ENCODE measurements at places on chromosomes 2 and 18.

GRCh38 chr18:24054130-24054529 lies 39.6 kb downstream of the TTC39C start:
- no peak for DNase-seq

DNA sequence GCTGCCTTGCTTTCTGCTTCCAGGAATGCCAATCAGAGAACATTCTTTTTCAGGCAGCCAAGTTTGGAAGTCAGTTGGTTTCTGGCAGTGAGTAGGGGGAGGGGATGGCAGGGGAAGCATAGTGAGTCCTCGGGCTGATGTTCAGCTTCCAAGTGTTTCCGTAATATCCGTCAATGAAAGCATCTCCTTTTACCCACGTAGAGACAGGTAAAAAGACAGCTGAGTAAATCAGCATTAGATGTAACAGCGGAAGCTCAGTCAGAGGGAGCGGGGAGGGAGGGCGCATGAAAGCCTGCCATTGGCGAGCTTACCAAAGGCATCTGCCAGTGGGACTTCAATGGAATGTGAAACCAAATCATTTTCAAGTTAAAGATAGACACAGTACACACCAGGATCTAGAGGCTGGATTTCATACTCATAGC lies 117.1 kb upstream of the DTNA start:
- peak; percentile 16 for DNase-seq

GRCh38 chr2:143694335-143694734 lies 565.1 kb downstream of the ARHGAP15 start:
- no peak for DNase-seq

DNA sequence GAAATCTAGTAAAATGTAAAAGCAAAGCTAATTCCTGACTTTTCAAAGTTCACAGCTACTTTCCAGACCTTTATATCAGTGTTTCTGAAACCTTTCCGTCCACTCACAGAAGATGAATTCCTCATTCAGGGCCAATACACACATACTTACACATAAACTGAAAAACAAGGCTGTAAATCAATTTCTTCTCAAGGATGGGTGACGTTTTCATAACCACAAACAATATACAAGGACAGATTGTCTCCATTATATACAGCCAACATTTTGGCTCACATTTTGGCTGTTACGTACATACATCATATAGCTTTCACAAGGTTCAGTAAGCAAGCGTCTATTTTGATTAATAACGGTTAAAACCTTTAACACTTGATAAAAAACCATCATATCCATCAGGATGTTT lies 1.4 kb downstream of the RPRD1A start:
- no peak for DNase-seq

DNA sequence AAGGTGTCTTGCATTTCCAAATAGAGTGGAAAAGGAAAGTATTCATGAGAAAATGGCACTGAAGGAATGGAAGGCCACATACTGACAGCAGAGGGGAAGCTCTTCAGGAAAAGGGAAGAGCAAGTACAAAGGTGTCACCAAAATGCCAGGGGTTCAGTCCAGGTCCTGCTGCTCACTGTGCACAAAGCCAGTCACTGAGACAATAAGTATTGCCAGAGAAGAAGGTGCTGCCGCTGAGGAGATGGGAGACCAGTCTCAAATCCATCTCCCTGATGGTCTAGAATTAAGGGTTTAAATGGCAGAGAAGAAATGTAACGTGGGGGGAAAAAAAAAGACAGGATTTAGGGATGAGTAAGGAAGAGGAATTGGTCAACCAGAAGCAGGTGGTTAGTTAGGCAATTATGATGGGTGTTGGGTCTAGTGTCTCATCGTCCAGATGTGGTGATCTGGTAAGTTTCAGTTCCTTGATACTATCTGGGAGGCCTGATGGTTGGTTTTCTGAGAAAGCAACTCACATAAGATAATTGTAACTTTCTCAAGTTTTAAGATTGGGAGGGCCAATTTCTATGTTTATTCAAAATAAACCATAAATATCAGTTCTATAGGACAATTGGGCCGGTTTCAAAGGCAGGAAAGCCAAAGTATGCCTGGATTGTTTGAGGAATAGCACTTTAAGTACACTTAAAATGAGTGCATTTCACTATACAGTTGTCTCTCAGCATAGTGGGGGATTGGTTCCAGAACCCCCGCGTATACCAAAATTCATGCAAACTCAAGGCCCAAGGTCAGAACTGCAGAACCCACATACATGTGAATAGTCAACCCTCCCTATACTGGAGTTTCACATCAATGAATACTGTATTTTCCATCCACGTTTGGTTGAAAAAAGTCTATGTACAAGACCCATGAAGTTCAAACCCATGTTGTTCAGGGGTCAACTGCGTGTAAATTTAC lies 109.1 kb upstream of the DNAJC10 start:
- DNase-seq, result no peak

- DNase-seq, result no peak
Measured at GRCh38 chr2:37767046-37767445, 95.6 kb upstream of the CDC42EP3 start.

DNA sequence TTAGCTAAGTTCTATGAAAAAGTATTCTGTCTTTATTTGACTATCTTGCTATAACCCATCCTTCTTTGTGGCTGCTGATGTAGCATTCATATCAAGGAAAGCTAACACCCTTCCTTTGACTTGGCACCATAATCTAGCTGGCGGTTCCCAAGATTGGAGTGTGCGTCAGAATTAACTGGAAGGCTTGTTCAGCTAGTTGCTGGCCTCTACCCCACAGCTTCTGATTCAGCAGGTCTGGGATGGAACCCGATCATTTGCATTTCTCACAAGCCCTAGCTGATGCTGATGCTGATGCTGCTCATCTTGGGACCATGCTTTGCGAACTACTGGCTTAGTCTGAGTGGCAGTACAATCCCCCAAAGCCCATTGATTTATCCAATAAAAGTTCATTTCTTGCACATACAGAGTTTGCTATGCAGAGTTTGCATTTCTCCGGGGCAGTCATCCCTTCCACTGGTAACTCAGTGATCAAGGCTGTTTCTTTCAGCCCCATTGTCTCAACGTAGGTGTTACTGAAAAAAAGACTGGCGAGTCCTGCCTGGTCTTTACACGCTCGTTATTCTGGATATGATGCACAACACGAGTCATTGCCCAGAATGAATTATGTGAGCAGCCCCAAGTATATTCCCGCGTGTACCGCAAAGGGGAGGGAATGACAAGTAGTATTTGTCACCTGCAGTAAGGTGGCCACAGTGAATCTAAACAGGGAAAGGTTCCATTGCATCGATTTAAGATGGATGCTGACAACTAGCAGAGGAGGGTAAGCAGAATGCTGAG lies 96.5 kb downstream of the ZNF532 start:
- no peak for DNase-seq

DNA sequence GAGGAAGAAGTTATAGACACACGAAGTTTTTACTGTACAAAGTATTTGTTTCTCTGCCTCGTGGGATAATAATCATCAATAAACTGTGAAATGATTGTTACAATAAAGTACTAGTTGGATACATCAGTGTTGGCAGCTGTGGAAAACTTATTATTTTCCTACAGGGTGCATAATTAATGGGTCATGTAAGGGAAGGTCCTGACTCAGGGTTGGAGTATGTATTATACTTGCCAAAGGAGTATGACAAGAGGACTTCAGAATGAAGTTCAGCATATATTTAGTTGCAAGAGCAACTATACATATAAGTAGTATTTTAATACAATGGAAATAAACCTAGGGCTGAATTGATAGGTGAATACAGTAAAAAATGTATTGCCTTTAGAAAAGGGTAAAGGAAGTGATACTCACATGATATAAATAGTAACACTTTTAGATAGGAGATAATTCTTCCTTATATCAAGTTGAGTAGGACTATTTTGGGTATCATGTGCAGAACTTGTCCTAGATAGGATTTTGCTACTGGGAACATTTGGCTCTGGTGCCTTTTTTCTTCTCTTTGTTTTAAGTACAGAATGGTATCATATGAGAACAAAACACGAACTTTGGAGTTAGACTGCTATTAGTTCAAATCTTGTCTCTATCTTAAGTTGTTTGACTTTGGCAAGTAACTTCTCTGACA lies 79.1 kb downstream of the PLCL1 start:
- no peak for DNase-seq

DNA sequence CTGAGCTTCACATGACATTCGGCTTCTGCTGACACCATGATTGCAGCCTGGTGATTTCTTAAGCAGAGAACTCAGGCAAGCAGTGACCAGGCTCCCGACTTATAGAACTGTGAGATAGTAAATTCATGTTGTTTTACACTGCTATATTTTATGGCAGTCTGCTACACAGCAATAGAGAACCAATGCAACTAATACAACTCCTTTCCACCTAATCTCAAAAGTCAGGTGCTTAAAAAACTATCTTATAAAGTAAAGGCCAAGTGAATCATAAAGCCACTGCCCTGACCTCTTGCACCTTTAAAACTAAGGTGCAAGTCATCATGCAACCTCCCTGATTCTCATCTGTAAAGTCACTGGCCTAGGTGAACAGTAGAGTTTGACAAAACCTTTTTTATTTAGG lies 95.3 kb upstream of the GLS start:
- DNase-seq, result no peak

DNA sequence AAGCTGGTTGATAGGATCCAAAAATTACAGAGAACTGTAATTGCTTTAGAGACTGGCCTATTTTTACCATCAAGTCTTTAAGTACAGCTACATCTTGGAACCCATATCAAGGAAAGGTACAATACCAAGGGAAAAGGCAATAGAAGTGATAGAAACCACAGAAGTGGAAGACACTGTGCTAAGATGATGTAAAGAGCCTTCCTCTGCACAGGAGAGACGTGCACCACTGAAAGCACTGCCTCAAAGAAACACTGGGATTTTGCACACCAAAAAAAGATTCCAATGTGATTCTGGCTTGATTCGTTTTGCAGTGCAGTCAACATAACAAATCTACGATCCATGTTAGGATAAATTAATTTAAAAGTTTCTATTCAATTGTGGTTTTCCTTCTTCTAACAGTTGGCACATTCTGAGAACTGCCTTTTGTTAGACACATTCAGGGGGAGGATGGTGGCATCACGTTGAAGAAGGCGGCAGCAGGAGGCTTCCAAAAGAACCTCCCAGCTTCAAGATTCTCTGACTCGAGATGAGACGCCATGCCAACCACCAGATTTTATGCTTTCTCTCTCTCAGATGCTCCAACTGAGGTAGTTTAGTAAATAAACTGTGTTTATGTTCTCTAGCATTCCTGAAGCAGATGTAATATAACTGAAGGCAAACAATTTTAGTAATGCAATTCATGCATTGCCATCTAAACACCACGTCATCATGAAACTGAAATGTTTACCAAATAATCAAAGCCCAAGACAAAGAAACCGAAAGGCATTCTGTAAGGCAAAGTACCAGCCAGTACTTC lies 102.9 kb downstream of the BCL2 start:
- no peak for DNase-seq

- no peak for DNase-seq
Measured at GRCh38 chr18:73895701-73896100, 251.9 kb downstream of the FBXO15 start.

- DNase-seq, result no peak
Measured at GRCh38 chr2:223720367-223720766, 117.0 kb downstream of the AP1S3 start.

- no peak for DNase-seq
Measured at GRCh38 chr2:112784199-112785189, at the start of gene IL1A. Gene IL1A, minus strand, starts transcription at chr2:112784493. Its CDS starts 723 bp downstream, at chr2:112783770.

GRCh38 chr2:96870626-96871255 lies 861 bp upstream of the SEMA4C start:
- DNase-seq, result no peak

DNA sequence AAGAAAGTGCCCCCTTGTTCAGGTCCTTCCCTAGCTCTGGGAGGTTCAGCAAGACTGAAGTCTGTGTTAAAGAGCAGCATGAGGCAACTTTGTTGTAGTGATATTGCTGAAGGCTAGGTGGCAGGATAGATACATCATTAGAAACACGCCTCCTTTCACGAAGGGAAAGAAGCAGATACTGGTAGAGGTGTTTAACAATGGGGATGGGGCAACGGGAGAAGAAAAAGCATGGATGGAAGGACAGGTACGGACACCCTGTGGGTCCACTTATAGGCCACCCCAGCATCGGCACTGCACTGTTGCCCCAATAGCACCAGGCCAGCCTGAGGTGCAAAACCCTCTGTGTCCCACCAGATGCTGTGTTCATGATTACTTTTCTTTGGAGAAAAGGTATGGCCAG lies 3.5 kb upstream of the IGFBP5 start:
- DNase-seq, result no peak

GRCh38 chr2:201656102-201656501 lies 12.8 kb upstream of the TMEM237 start:
- no peak for DNase-seq

DNA sequence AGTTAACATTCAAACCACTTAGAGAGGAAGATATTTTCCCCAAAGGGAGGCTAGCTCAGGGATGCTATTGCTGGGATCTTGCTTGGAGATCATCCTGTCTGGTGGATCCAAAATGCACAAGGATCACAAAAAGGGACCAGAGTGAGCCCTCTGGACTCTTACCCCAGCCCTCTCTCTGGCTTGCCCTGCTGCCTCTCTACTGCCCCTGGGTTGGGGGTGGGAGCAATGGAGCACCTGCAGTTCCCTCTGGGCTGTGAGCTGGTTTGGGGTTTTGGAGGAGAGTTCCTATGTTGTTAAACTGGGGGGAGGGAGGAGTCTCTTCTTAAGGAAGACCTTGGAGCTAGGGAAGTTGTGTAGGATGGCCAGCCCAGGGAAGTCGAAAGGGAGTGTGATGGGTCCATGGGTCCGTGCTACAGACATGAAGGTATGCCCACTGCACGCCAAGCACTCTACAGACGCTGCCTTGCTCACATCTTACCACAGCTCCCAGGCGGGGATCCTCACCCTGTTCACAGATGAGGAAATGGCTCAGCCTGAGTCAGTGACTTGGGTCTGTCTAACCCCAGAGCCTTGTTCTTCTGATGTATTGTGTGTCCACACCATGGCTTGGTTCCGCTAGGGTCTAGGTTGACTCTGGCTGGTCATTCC lies 3.8 kb downstream of the LBH start:
- DNase-seq, result no peak

- DNase-seq, result no peak
Measured at GRCh38 chr2:169476459-169476858, 2.8 kb upstream of the BBS5 start.

GRCh38 chr18:8303151-8303755 lies 306.0 kb upstream of the RAB12 start:
- DNase-seq, result no peak

DNA sequence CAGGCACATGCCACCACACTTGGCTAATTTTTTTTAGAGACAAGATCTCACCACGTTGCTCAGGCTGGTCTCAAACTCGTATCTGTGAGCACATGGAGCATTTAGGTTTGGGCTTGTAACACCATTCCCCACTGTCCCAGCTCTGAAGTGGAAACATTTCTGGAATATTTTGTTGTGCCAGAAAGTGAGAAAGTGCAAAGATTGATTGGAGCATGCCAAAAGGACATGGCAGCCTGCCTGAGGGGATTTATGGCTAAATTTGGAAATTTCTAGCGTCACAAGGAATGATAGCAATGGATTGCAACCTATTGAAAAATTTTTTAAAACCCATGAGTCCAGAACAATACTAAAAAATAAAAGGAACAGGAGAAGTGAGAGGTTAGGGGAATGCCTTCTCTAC lies 136.8 kb downstream of the ESCO1 start:
- DNase-seq, result no peak

Data from AG04450 (cell line).